ENCODE measurements at places on chromosomes 2 and 18.
A peak's percentile ranks its signal among the peaks of the same experiment; 100 is the strongest.

GRCh38 chr2:149611100-149611820 is 23.7 kb upstream of the MMADHC start:
- DNase-seq = no peak

DNA sequence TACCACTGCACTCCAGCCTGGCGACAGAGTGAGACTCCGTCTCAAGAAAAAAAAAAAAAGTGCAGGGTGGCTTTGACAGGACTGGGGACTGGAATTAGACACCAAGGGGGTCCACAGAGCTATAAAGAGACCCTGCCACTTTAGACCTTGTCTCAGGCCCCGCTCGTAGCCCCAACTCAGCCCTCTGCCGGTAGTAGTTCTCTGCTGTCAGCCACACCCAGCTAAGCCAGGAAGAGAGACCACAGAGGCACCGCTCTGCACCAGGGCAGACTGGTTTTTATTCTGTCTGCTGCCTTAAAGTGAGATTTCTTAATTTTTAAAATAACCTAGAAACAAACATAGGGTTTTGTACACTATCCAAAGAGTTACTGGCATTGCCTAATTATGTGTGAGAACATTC is 66.0 kb downstream of the STEAP3 start:
- DNase-seq = no peak

GRCh38 chr2:236943841-236944513 is 141.7 kb upstream of the COPS8 start:
- DNase-seq = no peak

DNA sequence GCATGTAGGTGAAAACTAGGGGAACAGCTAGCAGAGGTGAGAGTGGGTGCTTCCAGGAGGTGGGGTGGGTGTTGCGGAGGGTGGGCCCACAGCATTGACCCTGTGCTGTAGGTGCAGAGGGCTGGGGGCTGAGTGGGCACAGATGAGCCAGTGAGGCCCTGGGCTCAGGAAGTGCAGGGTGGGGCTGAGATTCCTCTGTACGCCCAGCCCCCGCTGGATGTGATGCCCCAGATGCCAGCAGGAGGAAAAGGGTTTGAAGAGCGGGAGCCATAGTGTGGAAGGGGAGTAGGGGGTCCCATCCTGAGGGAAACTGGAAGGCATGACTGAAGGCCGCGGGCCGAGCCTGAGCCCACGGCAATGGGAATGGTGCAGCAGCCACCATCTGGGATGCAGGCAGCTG is 14.1 kb upstream of the OTOS start:
- DNase-seq = peak; percentile 51

GRCh38 chr2:41697389-41697788 is 350.4 kb upstream of the PKDCC start:
- no peak for DNase-seq

DNA sequence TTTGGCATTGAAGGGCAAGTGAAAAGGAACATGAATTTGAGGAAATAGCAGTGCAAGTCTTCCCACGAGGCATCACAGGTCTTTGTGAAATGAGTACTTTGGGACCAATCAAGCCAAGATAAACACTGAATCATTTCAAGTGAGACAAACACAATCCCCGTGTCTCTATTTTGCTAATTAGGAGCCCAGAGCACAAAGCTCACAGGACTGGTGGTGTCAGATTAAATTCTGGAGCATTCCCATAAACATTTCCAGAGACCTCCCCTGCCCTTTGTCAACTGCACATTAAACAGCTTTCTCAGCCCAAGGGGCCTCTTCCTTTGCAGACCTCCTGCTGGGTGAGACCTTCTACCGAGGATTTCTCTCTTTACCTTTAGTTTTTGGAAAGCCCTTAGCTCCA is 50.7 kb downstream of the DAPL1 start:
- DNase-seq = no peak

- DNase-seq = no peak
Measured at GRCh38 chr2:59959944-59960343, 593.5 kb downstream of the BCL11A start.
